Neural cell (in vitro differentiated cells): ENCODE measurements at places on chromosomes 16 and 17. TPM values are rescaled to one million over a fixed set of nuclear protein-coding genes. Genes with fewer than 3 reads are reported as not detected.

CLN3 gene
- 32.2 and 37.0 TPM in 2 replicates for polyA plus RNA-seq

RPGRIP1L gene
- 21.3 and 24.6 TPM in 2 replicates for polyA plus RNA-seq

CACNG1 gene
- polyA plus RNA-seq: 0.77 TPM in 1 of 2 replicates, not detected in the other

ODAD4 gene
- polyA plus RNA-seq: 5.2 and 5.7 TPM in 2 replicates

GDE1 gene
- polyA plus RNA-seq: 74.7 and 76.6 TPM in 2 replicates

TBC1D3I gene
- 0.32 and 4.2 TPM in 2 replicates for polyA plus RNA-seq

IRX5 gene
- polyA plus RNA-seq: 0.14 and 0.26 TPM in 2 replicates

ZDHHC1 gene
- 1.7 TPM in 1 of 2 replicates, not detected in the other for polyA plus RNA-seq

CDT1 gene
- polyA plus RNA-seq: 1.0 and 5.2 TPM in 2 replicates

TNP2 gene
- polyA plus RNA-seq: not detected in 2 replicates

HSD17B2 gene
- polyA plus RNA-seq: not detected in 2 replicates

RPL38 gene
- 307 and 378 TPM in 2 replicates for polyA plus RNA-seq

POLR2C gene
- polyA plus RNA-seq: 109 and 132 TPM in 2 replicates

CCL4 gene
- polyA plus RNA-seq: not detected in 2 replicates

CCL7 gene
- not detected in 2 replicates for polyA plus RNA-seq

SMIM36 gene
- not detected in 2 replicates for polyA plus RNA-seq

MT1M gene
- polyA plus RNA-seq: not detected in 2 replicates

HOXB13 gene
- polyA plus RNA-seq: not detected in 2 replicates

CRYBA1 gene
- not detected in 2 replicates for polyA plus RNA-seq

SLC16A11 gene
- not detected in 2 replicates for polyA plus RNA-seq

CPHXL2 gene
- not detected in 2 replicates for polyA plus RNA-seq

HAS3 gene
- 12.5 and 30.1 TPM in 2 replicates for polyA plus RNA-seq

CORO6 gene
- polyA plus RNA-seq: 1.2 and 4.3 TPM in 2 replicates

MRM1 gene
- 1.8 and 4.0 TPM in 2 replicates for polyA plus RNA-seq

KCTD11 gene
- polyA plus RNA-seq: 2.8 TPM in 2 replicates

ENGASE gene
- polyA plus RNA-seq: 13.0 and 19.8 TPM in 2 replicates

KRT17 gene
- 0.78 TPM in 1 of 2 replicates, not detected in the other for polyA plus RNA-seq

SRR gene
- 30.0 and 69.0 TPM in 2 replicates for polyA plus RNA-seq

SLFN12L gene
- not detected in 2 replicates for polyA plus RNA-seq

KRT12 gene
- polyA plus RNA-seq: not detected in 2 replicates

NOXO1 gene
- polyA plus RNA-seq: 8.5 and 11.7 TPM in 2 replicates

ZNF423 gene
- polyA plus RNA-seq: 3.0 and 4.5 TPM in 2 replicates

ALDH3A1 gene
- polyA plus RNA-seq: 0.10 TPM in 1 of 2 replicates, not detected in the other

SPOP gene
- polyA plus RNA-seq: 71.9 and 80.9 TPM in 2 replicates

NPIPA8 gene
- polyA plus RNA-seq: 0.38 TPM in 1 of 2 replicates, not detected in the other

CDH1 gene
- polyA plus RNA-seq: 0.86 and 1.2 TPM in 2 replicates

SUPT6H gene
- 19.0 and 20.4 TPM in 2 replicates for polyA plus RNA-seq

TAC4 gene
- polyA plus RNA-seq: not detected in 2 replicates

SMPD3 gene
- 38.2 and 42.7 TPM in 2 replicates for polyA plus RNA-seq

CYGB gene
- 9.6 and 12.9 TPM in 2 replicates for polyA plus RNA-seq

NOMO2 gene
- 55.8 and 59.1 TPM in 2 replicates for polyA plus RNA-seq

LPCAT2 gene
- polyA plus RNA-seq: 0.59 and 0.86 TPM in 2 replicates

PPP1R1B gene
- polyA plus RNA-seq: 1.8 and 3.5 TPM in 2 replicates

DNAAF1 gene
- 0.71 TPM in 1 of 2 replicates, not detected in the other for polyA plus RNA-seq

CTF1 gene
- polyA plus RNA-seq: not detected in 2 replicates
